ENCODE measurements at places on chromosomes 6 and 20.

GRCh38 chr6:152461556-152461955, 175.6 kb downstream of the SYNE1 start:
- DNase-seq: no peak

DNA sequence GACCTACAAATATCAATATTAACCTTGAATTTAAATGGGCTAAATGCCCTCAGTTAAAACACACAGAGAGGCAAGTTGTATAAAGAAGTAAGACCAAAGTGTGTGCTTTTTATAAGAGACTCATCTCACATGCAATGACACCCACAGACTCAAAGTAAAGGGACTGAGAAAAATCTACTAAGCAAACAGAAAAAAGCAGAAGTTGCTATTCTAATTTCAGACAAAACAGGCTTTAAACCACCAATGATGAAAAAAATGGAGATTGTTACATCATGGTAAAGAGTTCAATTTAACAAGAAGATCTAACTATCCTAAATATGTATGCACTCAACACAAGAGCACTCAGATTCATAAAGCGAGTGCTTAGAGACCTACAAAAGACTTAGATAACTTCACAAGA, 741.9 kb upstream of the MARCKS start:
- DNase-seq: no peak

- no peak for DNase-seq
Measured at GRCh38 chr6:48765352-48765961, 654.5 kb upstream of the PTCHD4 start.

- no peak for DNase-seq
Measured at GRCh38 chr6:63742060-63742459, 106.5 kb downstream of the PHF3 start.

- no peak for DNase-seq
Measured at GRCh38 chr6:106082735-106083398, 3.3 kb upstream of the PRDM1 start.

DNA sequence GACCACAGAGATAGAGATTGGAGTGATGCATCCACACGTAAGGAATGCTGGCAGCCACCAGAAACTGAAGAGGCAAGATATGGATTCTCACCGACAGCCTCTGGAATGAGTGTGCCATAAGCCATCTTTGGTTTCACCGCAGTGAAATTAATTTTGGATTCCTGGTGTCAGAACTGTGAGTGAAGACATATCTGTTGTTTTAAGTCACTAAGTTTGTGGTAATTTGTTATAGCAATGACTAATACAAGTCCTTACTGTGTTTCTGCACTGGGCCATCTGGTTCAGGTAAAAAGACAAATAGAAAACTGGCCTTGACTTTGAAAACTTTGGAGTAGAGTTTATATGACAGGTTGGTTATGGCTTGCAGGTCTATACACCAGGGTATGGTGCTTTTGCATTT, 261.9 kb downstream of the PHF3 start:
- DNase-seq: no peak

DNA sequence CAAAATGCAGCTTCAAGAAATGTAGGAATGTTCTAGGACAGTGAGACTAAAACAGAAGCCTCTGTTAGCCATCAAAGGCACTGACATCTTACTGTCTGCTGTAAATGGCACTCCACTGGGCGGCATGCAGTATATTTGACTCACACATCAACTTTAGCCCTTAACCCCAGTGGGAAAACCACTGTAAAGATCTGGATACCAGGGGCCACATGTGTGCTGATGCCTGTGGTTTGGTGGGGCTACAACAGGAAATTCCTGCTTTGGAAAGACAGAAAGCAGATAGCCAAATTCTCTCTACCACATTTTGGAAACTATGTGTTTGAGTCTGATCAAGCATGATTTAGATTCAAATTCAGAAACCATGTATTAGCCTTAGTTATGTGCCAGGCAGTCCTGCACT, 4.3 kb downstream of the PFDN4 start:
- DNase-seq: no peak

- no peak for DNase-seq
Measured at GRCh38 chr20:6744805-6745204, 22.7 kb upstream of the BMP2 start.

GRCh38 chr20:18202966-18203365, 65.3 kb downstream of the KAT14 start:
- DNase-seq: no peak

DNA sequence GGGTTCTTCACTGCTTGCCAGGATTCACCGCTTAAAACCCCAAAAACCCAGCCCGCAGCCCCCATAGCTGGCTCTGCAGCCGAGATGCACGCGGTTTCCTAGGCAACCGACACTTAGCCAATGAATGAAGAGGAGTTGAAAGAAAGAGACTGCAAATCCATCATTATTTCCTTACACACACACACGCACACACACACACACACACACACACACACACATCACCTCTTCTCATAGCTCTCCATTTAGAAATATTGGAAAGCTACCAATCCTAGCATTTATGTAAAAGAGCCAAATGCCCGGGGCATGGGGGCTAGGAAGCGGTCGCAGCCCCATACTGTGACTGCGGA, 3.4 kb upstream of the TUBB2B start:
- no peak for DNase-seq

DNA sequence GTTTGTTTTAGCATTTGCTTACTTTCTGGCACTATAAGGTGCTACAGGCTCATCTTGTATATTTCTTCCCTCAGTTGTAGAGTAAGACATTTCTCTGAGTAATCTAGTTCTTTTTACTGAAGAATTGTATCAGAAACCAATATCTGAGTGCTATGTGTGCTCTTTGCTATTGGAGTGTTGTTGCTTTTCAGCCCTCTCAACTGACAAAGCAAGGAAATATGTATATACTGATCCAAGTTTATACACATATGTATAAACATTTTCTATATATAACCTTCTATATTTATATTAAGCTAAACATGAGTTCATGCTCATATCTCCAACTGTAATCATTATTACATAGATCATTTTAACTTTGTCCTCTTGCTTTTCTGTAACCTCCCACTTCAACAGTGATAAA, 405.7 kb downstream of the RFPL4B start:
- DNase-seq: no peak

- no peak for DNase-seq
Measured at GRCh38 chr20:16711661-16712258, 18.1 kb upstream of the SNRPB2 start.

DNA sequence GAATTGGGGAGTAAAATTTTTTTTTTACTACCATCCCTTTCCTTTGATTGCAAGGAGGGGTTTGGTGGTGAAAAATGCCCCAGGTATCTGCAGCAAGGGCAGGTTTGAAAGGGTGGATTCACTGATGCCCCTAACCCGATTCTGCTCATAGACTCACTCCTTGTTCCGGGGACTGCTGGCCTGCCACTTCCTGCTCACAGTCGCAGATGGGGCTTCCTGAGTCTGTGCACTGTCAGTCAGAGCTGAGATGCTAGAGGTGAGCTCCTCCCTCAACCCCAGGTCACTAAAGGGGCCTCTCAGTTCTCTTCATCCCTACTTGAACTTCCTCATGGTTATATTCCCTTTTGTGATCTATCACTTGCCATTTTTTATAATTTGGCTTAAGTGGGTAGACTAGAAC, 357.9 kb downstream of the FARS2 start:
- DNase-seq: no peak

- no peak for DNase-seq
Measured at GRCh38 chr20:9353180-9353915, 161.0 kb upstream of the LAMP5 start.

DNA sequence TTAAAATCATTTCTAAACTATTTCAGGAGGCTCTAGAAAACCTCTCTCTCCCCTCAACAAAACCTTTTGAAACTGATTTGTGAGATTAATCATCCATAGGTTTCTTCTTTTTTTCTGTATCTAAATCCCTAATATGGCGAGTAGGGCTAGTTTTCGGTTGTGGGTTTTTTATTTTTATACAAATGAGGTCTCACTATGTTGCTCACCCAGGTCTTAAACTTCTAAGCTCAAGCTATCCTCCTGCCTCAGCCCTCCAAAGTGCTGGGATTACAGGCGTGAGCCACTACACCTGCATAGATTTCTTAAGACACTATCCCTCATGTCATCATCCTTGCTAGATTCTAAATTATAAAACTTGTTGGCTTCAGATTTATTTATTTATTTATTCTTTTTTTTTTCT, 43.9 kb downstream of the ORC3 start:
- DNase-seq: no peak

DNA sequence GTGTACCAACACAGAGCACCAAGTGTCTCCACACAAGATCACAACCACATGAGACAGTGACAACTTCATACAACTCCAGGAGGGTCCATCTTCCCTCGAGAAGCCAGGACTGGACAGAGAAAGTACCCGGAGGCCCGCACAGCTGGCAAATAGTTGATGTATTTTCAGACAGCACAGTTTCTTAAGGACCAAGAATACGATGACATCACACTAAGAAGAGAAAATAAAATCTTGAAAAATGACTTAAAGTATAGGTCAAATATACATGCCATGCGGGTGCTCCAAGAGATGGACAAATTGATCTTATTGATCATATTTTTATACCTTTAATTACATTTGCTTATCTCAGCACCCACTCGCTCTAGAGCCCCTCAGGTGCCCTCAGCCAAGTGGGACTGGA, 145.5 kb downstream of the RNASET2 start:
- DNase-seq: no peak

DNA sequence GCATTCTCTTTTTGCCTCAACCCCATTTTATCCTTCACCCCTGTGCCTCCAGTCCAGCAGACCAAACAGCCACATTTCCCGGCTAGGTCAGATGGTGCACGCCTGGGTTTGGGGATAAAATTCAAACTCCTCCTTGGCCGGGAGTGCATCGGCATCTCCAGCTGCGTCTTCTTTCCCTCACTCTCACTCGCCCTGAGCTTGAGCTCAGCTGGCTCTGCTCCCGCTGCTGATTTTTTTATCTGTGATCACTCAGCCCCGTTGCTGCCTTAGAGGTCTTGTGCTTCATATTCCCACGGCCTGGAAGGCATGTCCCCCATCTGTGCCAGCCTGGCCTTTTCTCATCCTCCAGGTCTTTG, 6.8 kb upstream of the EZR start:
- no peak for DNase-seq

GRCh38 chr6:88702956-88703556, 260.4 kb downstream of the RNGTT start:
- DNase-seq: no peak

GRCh38 chr6:139982652-139983295, 608.3 kb upstream of the CITED2 start:
- no peak for DNase-seq

DNA sequence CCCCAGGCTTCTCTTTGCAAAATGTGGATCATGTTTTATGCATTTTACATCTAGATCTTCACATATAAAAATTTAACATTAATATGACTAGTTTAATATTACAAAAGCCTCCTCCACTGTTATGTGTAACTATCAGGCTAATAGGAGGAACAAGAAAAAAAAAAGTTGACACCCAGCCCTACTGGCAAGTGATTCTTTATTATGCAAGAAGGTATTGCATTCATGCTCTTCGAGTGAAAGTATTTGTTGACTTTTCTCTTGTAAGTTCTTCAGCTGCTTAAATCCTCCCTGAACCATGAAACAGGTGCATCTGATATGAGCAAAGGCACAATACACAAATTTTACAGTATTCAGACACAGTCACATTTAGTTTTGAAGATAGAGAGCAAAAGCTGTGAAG, 716 bp upstream of the HLA-DQB2 start:
- no peak for DNase-seq

DNA sequence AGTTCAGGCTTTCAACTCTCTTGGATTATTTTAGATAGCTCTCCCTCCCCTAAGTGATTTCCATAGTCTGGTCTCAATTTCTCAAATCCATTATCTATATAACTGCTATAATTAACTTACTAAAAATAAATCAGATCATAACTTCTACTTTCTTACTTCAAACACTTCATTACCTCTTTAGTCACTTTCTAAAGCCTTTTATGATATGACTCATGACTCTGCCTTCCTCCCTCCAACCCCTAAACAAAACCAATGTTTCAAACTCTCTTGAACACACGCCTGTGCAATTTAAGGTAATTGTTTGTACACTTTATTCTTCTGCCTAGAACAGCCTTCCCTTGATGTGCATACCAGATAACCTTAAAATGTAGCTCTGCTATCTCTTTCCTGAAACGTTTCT, 100.5 kb downstream of the LMBRD1 start:
- no peak for DNase-seq

DNA sequence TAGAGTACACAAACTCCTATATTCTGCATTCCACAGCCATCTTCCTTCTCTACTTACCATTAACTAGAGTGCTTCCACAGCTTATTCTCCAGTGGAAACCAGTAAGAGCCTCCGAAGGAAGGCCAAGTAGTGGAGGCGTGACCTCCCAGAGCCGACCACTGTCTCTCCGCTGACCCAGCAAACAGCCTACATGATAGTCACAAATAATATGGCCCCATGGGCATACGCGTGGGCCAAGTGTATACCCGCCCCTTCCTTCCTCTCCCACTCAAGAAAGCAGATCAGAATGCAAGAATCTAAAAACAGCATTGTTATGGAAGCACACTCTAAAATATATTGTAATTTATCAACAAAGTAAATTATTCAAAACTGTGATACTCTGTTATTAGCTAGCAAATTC, 526.6 kb upstream of the JARID2 start:
- DNase-seq: no peak

- no peak for DNase-seq
Measured at GRCh38 chr6:140744659-140745320, 1370.3 kb upstream of the CITED2 start.

All from stimulated activated CD4-positive, alpha-beta T cell treated with anti-CD3 and anti-CD28 coated beads, Interleukin-15, amount 100 ng/mL, for 48 hours (primary cell).